Upper lobe of left lung (tissue), 6 donors: ENCODE measurements at places on chromosomes 7 and 10. TPM values are rescaled to one million over a fixed set of nuclear protein-coding genes. Genes with fewer than 3 reads are reported as not detected.

- H3K36me3 ChIP-seq = no peaks in the 10 kb centered on the region
- no peak for DNase-seq
- H3K4me1 ChIP-seq = no peaks in the 10 kb centered on the region
- H3K27me3 ChIP-seq = no peaks in the 10 kb centered on the region
- no peak overlapping the region for H3K27ac ChIP-seq
- H3K4me3 ChIP-seq = no peak overlapping the region
Measured at GRCh38 chr10:94016727-94017714, 23.3 kb downstream of the PLCE1 start.

DNA sequence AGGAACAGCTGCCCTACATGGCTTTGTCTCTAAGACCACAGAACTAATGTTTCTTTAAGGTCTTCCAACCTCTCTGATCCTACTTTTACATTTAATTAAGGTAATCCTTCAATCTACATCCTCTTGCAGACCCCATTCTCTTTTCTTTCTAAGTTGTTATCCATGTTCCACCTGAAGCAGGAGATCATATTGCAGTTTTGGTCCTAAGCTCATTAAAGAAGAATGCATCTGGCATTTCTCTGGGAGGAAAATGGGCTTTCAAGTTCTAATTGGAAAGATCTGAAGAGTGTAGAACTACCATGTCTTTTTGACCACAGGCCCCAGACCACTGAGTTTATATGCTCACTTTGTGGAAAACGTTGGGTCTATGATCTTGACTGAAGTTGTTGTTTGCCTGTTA lies 111.2 kb downstream of the SEM1 start:
- H3K36me3 ChIP-seq = no peaks in the 10 kb centered on the region
- DNase-seq = no peak
- H3K4me3 ChIP-seq = no peak overlapping the region
- H3K4me1 ChIP-seq = no peaks in the 10 kb centered on the region

GRCh38 chr10:14448197-14448990 lies 117.7 kb upstream of the FRMD4A start:
- no peak overlapping the region for H3K4me3 ChIP-seq
- H3K27me3 ChIP-seq = no peaks in the 10 kb centered on the region
- H3K4me1 ChIP-seq = no peaks in the 10 kb centered on the region
- H3K27ac ChIP-seq = no peak overlapping the region

- no peak overlapping the region for H3K4me3 ChIP-seq
- H3K36me3 ChIP-seq = no peaks in the 10 kb centered on the region
- no peaks in the 10 kb centered on the region for H3K27me3 ChIP-seq
- H3K27ac ChIP-seq = peak overlapping the region; percentile 30
- DNase-seq = no peak
Measured at GRCh38 chr10:44936314-44936975, 23.2 kb upstream of the RASSF4 start.

DNA sequence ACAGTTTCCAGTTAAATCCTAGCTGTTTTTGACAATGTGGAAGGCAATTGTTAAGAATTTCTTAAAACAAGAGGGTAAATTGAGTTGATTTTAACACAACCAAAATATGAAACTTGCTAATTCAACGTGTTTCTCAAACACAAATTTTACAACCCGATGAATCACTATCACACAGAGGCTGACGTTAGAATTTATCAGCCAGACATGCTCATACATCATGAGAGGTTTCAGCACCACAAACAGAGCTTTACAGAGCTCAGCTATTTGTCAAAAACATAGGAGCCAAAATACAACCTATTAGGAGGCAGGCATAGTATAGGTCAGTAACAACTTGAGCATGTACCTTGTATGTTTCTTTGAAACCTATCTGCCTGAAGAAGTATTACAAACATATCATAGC lies 36.1 kb downstream of the LRRN3 start:
- no peak for DNase-seq
- H3K4me1 ChIP-seq = no peaks in the 10 kb centered on the region
- H3K27ac ChIP-seq = no peak overlapping the region
- no peaks in the 10 kb centered on the region for H3K36me3 ChIP-seq
- no peak overlapping the region for H3K4me3 ChIP-seq

The ATOH7 gene
- not detected for total RNA-seq

The ASZ1 gene
- not detected for total RNA-seq
